ENCODE measurements at places on chromosomes 6 and 20.

- no peak for DNase-seq
These were observed 257.6 kb downstream of the HDGFL1 start for GRCh38 chr6:22826961-22827360.

DNA sequence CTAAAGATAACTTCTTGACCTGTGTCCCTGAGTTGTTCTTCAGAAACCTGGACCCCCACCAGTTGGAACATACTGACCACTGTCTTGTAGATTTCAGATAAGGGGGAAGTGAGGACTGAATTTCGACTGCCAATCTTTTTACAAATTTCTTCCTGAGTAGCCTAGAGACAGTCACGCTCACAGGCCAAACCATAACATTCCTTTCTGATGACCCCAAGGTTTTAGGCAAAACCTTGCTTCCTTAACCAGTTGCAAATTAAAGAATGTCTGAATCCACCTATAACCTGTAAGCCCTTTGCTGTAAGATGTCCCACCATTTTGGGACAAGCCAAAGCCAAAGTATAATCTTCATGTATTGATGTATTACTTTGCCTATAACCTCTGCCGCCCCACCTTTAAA lies 306.9 kb downstream of the LRFN2 start:
- no peak for DNase-seq

GRCh38 chr6:151070631-151071051 lies 169.1 kb upstream of the AKAP12 start:
- DNase-seq: no peak

DNA sequence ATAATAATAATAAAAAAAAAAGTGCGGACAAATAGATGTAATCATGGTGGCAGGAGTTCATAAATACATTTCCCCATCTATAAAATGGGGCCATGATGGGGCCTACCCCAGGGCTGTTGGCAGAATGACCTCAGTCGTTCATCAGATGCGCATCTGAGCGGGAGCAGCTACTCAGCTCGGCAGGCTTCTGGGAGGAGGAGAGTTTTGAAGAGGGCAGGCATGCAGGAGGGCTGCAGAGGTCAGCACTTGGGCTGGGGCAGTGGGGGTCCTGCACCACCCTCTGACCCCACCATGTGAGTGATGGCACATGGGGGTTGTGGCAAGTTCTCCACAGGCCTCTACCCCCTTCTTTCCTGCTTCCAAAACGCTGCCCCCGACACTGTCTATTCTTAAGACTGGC lies 373.5 kb downstream of the ZFAND3 start:
- DNase-seq: no peak

- DNase-seq: no peak
These were observed 40.0 kb downstream of the KATNA1 start for GRCh38 chr6:149608381-149608982.
